ENCODE measurements at places on chromosomes 2 and 18. TPM values are rescaled to one million over a fixed set of nuclear protein-coding genes. Genes with fewer than 3 reads are reported as not detected.

The ALPP gene
- 0.27 TPM for total RNA-seq

The MEP1B gene
- not detected for total RNA-seq

The DBI gene
- total RNA-seq: 23.2 TPM

The MLPH gene
- 0.54 TPM for total RNA-seq

The DSC2 gene
- 0.27 TPM for total RNA-seq

The PSMA8 gene
- total RNA-seq: under 0.01 TPM

The SERPINB4 gene
- total RNA-seq: not detected

The SLC19A3 gene
- not detected for total RNA-seq

The ZEB2 gene
- 117 TPM for total RNA-seq

The NAT8 gene
- 0.27 TPM for total RNA-seq

The AAK1 gene
- 17.2 TPM for total RNA-seq

Measured in hematopoietic multipotent progenitor cell (in vitro differentiated cells).